T1000 (cell line): ENCODE measurements at places on chromosomes 3 and 15.

DNA sequence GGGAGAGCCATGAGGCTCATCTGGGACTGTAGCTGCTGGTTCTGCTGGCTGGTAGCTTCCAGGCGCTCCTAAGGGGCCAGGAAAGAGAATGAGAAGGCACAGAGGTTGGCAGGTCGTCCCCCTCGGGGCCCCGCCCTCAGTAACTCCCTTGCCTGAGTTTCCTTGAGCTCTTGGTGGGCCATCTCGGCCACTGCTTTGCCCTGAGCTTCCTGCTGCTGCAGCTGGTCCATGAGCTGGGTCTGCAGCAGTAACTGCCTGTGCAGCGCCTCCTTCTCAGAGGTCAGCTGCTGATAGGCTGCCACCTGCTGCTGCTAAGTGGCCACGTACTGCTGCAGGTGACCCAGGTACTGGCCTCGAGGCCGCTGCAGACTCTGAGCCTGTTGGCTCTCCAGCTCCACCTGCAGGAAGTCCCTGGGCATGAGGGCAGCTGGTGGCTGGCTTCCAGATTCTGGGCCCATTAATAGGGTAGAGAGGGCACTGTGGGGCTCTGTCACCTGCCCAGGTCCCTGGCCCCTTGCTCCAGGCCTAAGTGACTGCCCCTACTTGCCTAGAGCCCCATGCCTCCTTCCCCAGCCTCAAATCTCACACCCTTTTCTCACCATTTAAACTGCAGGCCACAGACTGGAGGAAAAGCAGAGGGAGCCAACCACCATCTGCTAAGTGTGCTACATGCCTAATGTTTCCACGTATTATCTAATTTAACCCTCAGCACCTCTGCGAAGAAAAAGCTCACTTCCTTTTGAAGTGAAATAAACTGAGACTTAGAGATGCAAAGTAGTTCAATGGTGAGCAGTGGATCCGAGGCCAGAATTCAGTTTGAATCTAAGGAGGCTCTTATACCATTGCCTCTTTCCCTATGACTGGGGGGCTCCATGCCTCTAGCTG, 10.8 kb upstream of the VPS33B start:
- DNase-seq = no peak

DNA sequence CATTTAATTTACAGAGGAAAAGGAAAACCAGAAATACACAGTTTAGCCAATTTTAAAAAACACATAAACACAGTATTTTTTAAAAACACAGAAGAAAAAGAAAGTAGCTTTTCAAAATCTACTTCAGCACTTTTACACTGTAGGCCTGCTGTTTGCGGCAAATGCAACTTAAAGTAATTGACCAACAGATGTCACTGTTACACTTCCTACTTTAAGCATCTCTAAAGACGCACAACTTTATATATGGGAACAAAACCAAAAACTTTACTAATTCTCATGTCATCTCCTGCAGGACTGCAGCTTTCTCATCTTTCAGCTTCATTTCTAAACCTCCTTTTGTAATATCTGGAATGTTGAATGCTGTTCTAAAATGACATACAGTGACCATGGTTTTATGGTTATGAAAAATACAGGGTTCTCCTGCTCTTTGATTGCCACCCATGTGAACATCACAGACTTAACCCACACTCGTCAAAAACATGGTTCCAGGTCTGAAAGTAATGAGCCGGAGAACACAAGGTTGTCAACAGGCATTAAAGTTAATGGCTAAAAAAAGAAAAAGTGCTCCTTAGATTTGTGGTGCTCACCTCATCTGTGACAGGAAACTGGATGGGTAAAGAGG, 107.9 kb downstream of the FMN1 start:
- DNase-seq = no peak

DNA sequence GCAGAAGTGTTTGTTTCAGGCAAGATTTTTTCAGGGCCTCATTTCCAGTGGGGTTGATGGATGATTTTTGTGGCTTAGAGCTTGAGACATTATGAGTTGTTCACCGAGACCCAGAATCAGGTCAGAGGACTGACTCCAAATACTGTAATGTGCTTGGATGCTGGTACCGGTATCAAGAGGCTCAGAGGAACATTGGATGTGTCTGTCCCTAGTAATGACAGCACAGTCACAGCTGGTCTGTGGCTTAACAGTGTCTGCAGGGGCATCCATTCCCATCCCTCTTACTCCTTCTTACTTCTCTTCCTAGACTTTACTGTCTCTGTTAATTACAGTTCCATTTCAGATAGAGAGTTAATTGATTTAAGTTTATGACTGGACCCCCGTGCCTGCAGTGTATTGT, 107.8 kb downstream of the PTPRG start:
- no peak for DNase-seq

DNA sequence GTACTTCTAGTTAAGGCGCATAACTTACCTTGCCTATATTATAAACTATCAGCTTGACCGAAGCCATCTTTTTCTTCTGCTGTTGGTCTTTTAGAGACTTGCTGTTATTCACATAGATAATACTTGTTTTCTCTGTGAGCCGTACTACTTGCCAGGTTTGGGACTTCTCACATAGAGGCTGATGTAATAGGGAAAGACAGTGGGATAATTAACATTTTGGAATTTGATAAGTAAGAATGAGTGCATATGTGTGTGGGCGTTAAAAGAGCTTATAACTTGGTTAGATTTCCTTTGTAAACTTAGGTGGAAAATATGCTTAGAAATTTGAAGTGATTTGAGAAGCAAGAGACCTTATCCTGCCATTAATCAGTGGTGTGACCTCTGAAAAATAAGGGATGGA, 47.8 kb downstream of the FNDC3B start:
- no peak for DNase-seq

GRCh38 chr15:39665629-39666250, 84.9 kb downstream of the THBS1 start:
- no peak for DNase-seq

DNA sequence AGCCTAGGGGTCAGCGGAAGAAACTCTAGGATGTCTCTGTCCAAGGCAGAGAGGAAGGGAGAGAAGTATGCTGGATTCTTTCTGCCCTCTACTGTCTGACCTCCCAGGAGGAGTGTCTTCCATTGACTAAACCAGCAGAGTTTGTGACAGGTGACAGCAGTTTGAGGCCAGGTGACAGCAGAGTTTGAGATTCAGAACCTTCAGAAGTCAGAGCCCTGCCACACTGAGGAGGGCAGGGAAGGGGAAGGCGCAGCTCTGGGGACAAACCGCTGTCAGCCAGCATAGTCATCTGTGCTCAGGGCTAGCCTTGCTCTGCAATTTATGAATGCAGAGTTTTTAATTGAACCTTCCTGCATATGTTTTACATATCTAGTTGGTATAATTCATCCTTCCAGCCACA, 12.3 kb downstream of the NRROS start:
- DNase-seq = no peak

- no peak for DNase-seq
These were observed 168.6 kb downstream of the SOX2 start for GRCh38 chr3:181880331-181880730.

DNA sequence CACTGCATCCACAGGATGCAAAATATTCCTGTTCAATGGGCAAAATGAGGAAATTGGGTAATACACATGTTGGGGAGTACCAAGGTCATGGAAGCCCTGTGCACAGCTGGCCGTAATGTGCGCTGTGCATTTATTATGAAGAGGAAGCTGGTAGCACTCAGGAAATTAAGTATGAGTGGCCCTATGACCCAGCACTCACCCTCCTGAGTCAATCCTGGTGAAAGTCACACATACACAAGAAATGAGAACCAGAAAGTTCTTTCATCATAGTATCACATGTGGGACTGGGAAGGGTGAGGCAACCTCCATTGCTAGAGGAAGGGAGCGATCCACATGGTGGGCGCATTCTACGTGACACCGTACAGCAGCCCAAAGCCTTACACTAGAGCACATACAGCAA, 11.4 kb upstream of the PRR20G start:
- no peak for DNase-seq

- DNase-seq = no peak
These were observed 174.1 kb downstream of the UACA start for GRCh38 chr15:70589221-70589620.

GRCh38 chr3:123733805-123734526, 149.1 kb upstream of the HACD2 start:
- DNase-seq = peak; percentile 54

- DNase-seq = no peak
These were observed 68.8 kb upstream of the IL12A start for GRCh38 chr3:159919873-159920272.

GRCh38 chr3:195095035-195095703, 175.8 kb downstream of the XXYLT1 start:
- no peak for DNase-seq

- DNase-seq = no peak
These were observed 11.5 kb downstream of the CSK start for GRCh38 chr15:74793135-74794028.

GRCh38 chr3:133897547-133897946, 1.9 kb upstream of the RAB6B start:
- no peak for DNase-seq

DNA sequence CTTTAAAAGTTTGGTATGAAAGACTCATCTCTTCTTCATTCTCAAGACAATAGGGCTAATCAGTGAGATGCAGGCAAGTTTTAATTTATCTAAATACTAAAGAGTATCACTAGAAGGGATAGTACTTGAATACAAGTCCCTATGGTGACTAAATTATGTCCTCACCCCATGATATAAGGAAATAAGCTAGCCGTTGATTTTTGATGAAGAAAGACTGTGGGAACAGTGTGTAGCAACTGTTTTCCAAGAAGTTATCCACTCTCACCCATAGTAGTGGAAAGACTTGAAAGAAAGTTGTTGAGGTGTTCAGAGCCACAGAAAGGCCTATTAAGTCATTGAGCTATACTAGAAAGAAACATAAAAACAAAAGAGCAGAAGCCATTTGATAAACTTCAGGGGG, 36.7 kb downstream of the PIK3CA start:
- DNase-seq = no peak

GRCh38 chr3:141876891-141877621, 613 bp downstream of the ATP1B3 start:
- DNase-seq = no peak
